Activated naive CD4-positive, alpha-beta T cell treated with anti-CD3 and anti-CD28 coated beads for 36 hours (primary cell): ENCODE measurements at places on chromosomes 3 and 15.

DNA sequence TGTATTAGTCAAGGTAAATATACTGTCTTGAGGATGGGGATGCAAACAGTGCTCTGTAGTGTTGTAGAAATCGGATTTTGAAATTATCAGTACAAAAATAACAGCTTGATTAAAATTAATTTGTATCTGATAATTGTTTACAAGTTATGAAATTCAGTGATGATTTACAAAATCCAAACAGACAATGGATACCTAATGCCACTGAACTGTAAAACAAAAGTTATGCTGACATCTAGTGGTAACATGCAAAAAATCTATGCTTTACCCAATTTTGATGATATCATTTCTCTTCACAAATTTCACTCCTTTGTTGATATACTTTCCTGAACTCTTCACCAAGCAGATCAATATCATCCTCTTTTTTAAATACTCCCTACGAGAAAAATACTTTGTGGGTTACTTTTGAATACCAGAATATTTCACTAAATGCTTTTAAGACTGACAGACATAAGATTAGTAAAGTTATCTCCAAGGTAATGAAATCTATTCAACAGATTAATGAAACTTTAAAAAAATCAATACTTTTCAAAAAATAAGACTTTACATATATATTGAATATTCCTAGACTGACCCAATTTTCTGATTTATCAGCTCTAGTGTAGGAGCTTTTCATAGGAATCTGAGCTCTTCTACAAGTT, 36.0 kb downstream of the MNS1 start:
- peaks cover 5% of the 10 kb centered on the region for H3K27me3 ChIP-seq
- H3K4me3 ChIP-seq = no peak overlapping the region
- DNase-seq = no peak
- H3K36me3 ChIP-seq = peaks cover 5% of the 10 kb centered on the region
- no peak overlapping the region for H3K27ac ChIP-seq

DNA sequence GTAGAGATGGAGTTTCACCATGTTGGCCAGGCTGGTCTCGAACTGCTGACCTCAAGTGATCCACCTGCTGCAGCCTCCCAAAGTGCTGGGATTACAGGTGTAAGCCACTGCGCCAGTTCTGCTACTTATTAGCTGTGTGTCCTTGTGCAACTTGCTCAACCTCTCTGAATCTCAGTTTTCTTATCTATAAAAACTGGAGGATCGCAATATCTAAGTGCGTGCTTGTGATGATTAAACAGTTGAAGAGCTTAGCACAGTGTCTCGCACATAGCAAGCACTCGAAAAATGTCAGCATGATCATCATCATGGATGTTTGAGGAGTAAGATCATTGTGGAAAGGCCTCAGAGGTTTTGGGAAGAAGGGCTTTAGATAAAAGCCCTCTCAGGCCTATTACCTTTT, 10.8 kb downstream of the CLCN2 start:
- no peak overlapping the region for H3K4me3 ChIP-seq
- H3K27ac ChIP-seq = no peak overlapping the region
- no peaks in the 10 kb centered on the region for H3K4me1 ChIP-seq
- H3K36me3 ChIP-seq = peaks cover 2% of the 10 kb centered on the region

GRCh38 chr3:57756528-57757401, 656 bp downstream of the SLMAP start:
- H3K27ac ChIP-seq = peak overlapping the region; percentile 92
- H3K36me3 ChIP-seq = peaks cover 22% of the 10 kb centered on the region
- H3K4me3 ChIP-seq = peak overlapping the region; percentile 98
- peaks cover 41% of the 10 kb centered on the region for H3K4me1 ChIP-seq
- no peaks in the 10 kb centered on the region for H3K27me3 ChIP-seq
- peak; percentile 61 for DNase-seq

DNA sequence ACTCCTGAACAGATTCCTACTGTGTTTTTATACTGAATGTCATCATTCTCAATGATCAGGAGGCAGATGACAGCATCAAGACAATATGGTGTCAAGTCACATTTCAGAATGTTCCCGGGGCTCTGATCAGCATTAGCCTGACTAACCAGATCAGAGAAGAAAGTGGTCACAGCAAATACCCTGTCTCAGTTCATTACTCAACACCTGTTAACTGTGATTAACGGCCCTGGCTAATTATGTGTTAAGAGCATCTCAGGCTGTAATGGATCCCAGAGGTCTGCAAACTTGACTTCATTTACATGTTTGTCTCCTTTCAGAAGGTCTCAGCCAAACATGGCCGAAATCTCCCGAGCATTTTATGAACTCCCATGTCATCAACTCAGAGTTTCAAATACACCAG, 833.7 kb downstream of the FHIT start:
- no peak for DNase-seq
- no peaks in the 10 kb centered on the region for H3K27me3 ChIP-seq
- H3K4me1 ChIP-seq = no peaks in the 10 kb centered on the region

GRCh38 chr3:31573036-31573779, 40.5 kb downstream of the STT3B start:
- no peak for DNase-seq
- no peak overlapping the region for H3K27ac ChIP-seq
- H3K36me3 ChIP-seq = peaks cover 3% of the 10 kb centered on the region
- H3K4me1 ChIP-seq = peaks cover 59% of the 10 kb centered on the region

- H3K4me1 ChIP-seq = no peaks in the 10 kb centered on the region
- H3K27me3 ChIP-seq = peaks cover 3% of the 10 kb centered on the region
- no peak for DNase-seq
- H3K4me3 ChIP-seq = no peak overlapping the region
- H3K27ac ChIP-seq = no peak overlapping the region
These were observed 103.8 kb upstream of the PRR20G start for GRCh38 chr3:127391436-127392155.

DNA sequence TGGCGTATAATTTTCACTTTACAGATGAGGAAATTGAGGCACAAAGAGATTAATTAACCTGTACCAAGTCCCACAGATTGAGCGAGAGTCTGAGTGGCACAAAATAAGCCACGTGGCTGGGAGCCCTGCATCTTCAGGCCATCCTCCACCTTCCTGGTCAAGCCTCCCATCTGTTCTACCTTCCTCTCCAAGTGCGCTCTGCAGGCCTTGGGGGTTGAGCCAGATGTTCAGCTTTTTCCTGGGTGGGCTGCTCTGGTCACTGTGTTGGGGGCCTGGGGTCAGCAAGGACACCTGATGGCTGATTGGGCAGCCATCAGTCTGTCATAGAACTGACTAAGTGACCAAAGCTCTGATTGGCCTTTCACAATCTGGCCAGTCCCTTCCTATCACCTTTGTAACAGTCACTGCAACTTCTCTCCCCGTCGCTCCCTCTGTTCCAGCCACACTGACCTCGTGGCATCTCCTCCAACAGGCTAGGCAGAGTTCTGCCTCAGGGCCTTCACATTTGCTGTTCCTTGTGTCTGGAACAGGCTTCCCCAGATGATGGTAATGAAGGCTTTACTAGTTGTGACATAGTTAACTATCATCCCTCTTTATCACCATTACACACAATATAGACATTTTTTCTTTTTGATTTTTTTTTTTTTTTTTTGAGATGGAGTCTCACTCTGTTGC, 46.8 kb downstream of the SCN5A start:
- no peaks in the 10 kb centered on the region for H3K36me3 ChIP-seq
- H3K4me3 ChIP-seq = no peak overlapping the region
- H3K27me3 ChIP-seq = no peaks in the 10 kb centered on the region
- H3K4me1 ChIP-seq = no peaks in the 10 kb centered on the region
- no peak overlapping the region for H3K27ac ChIP-seq
